ENCODE measurements at places on chromosomes 1 and 21.

DNA sequence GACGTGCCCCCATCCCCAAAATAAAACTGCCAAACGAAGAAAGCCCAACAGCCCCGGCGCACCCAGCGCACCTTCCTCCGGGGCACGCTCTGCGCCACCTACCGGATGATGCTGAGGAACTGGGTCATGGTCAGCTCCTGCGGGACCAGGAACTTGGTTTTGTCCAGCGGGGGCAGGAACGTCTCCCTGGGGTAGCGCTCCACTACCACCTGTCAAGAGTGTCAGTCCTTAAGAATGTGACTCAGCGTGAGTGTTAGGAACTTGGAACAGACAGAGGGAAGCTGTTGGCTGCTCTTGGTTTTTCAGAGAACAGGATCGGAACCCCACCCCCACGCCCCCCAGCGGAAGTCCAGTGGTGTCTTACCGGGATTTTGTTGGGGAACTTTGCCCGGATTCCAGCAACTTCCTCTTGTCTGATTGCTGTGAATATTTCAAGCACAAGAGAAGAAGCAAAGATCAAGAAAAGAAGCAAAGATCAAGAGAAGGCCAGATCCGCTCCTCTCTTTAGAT, 431 bp downstream of the MAP1LC3C start:
- DNase-seq, result peak; percentile 88

DNA sequence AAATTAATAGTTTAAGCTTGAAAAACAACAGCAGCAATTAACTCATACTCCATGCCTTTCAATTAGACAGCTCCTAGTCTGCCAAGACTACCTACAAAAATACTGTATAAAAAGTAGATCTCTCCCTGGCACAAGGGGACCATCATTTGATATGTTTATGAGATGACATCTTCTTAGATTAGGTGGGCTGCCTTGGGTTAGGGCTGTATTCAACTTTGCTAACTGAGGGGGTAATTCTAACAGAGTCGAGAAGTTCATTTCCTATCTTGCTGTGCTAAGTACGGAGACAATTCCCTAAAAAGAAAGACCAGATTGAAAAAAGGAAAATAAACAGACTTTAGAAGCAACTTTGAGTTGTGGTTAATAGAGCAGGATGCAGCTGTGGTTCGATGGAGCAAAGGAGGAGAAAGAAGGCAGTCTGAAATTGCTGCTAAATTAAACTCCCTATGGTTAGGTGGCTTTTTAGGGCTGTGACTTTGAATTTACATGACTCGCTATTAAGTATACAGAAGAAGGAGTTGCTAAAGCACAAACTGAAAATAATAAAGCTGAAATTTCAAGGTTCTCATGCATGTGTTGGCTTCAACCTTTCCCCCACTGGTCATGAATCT, 75.4 kb downstream of the CDC7 start:
- no peak for DNase-seq

DNA sequence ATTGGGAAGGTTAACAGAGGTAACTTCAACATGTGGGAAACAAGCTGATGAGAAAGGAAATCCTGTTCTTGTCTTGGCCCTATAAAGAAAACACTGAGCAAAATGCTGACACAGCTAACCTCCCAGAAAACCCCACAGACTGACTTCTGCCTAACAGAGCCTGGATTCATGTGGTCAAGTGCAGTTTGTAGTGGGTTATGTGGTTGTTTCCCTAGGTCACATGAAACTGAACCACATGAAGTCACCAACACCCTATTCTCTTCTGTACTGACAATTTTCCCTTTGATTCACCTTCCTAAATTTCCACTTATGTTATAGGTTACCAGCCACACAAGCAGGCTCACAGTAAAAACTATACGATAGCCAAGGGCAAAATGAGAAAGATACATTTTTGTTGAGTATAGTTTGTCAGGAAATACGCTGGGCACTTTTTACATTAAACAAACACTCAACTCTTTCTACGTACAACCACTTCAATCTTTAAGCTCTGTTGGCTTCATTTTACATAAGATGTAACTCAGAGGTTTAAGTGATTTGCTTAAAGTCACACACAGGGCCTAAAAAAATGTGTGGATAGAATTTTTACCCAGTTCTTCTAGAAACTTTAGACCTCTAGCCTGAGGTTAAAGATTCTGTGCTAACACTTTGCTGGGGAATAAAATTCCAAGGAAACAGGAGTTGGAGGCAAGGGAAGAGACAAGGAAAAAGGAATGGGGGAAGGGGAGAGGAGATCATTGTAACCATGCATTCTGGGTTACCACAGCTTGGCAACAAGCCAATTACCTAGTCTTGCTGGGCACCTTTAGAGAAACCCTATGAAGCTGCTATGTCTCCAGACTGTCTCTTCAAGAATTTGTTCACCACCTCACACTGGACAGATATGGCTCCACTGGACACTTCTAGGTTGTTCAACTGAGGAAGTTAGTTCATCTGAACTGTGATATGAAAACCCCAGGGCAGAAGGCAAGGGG, 601.6 kb upstream of the USP24 start:
- no peak for DNase-seq

DNA sequence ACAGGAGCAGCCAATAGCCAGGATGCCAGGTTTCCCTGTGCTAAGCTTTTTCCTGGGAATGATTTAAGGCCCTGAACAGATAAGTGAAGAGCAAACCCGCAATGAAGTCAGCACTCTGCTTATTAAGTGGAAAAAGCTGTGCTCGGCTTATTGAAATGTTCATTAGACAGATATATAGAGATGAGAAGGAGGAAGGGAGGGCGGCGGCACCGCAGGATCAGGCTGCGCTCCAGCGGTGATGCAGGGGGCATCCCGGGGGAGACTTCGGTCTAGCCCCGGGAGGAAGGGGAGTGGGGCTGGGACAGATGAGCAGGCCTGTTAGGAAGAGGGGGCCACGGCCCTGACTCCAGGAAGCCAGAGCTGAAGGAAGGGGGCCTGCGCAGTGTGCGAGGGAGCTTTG, 115.0 kb downstream of the TMEM53 start:
- no peak for DNase-seq

GRCh38 chr1:18908911-18909771, 6.8 kb upstream of the ALDH4A1 start:
- no peak for DNase-seq

DNA sequence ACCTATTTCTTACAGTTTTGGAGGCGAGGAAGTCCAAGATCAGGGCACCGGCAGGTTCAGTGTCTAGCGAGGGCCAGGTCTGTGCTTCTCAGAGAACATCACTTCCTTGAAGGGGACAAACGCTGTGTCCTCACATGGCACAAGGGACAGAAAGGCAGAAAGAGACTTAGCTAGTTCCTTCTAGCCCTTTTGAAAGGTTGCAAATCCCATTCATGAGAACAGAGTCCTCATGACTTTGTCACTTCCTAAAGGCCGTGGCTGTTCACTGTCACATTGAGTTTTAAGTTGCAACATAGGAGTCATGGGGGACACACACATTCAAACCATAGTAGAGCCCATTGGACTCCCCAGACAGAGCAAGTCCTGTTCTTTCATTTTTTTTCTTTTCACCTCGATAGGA, 27.4 kb downstream of the PER3 start:
- DNase-seq, result no peak

- DNase-seq, result no peak
Measured at GRCh38 chr1:98704474-98704873, 43.0 kb downstream of the SNX7 start.

DNA sequence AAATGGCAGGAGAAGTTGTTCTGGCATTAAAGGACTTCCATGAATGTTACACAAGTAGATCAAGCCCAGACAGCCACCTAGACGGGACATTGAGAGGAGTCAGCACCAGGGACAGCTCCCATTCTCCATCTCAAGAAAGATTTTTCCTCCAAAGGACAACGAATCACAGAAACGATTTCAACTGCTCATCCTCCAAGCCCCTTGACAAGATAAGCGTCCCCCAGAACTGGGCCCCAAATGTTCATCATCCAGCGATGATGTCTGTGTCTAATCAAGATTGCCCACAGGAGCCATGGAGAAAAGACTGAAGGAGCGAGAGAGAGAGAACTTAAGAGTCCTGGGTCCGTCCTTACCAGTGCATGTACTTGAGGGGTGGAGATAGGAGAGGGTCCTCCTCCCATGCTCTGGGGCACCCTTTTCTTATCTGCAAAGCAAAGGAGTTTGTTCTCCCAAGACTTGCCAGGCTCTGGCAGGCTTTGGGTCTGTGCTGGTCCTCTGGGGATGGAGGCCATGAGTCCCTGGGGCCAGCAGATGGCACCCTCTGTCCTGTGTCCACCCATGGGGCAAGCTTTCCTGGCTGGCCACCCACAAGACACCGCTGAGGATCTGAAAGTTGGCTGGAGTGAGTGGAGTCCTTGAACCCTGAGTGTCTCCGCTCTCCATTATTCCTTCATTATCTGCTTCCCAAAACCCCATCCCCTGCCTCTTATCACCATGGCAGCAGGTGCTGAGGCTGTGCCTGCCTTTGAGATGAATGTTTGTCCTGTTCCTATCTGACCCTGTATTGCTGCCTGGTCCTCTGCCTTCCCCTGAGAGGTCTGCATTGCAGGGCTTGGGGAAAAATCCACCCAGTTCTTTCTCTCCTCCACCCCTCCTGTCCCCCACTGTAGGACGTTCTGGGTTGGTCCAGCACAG, 164.6 kb downstream of the ACTL8 start:
- DNase-seq, result peak; percentile 55

- DNase-seq, result no peak
Measured at GRCh38 chr1:214648801-214649200, 45.8 kb downstream of the CENPF start.

GRCh38 chr1:162854245-162854882, 6.6 kb downstream of the CCDC190 start:
- peak; percentile 76 for DNase-seq

DNA sequence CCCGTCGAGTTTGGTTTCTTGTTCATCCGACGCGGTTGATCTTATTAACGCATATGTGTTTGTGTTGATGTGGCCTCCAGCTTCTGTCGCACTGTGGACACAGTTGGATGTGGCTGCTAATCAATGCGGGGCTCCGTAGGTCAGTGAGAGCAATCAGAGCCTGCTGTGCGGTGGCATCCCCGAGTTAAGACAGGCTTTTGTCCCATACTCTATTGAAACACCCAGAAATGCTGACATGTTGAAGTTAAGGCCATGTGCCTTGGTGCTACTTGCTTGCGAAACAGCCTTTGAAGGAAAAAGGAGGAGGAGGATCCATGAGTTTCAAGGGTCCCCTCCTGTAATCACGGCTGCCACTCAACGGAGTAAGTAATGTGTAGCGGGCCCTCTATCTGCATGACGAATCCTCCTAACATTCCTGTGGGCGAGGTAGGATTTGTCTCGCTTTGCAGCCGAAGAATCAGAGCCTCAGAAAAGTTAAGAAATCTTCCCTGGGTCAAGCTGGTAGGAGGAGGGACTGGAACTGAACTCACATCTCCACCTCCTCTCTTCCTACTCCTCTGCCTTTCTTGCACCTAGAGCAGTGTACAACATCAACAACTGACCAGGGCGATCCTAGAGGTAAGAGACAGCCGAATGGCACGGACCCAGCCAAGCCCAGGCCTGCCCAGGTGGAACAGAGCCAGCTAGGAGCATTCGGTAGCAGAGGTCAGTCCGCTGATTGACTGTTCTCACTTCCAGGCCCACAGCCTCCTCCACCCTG, 19.5 kb downstream of the PDE9A start:
- no peak for DNase-seq

DNA sequence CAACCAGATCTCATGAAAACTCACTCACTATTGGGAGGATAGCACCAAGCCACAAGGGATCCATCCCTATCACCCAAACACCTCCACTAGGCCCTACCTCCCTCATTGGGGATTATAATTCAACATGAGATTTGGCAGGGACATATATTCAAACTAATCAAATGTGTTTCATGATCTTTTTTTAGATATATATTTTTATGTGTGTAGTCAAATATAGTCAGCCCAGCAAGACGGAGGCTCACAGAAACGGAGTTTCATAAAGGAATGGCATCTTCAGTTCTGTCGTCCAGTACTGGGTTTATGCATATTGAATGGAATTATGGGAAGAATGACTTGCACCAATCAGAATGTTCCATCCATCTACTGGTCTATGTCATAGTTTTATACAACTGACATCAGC, 343.3 kb upstream of the KAZN start:
- DNase-seq, result no peak

GRCh38 chr1:218408942-218409341, 63.8 kb downstream of the TGFB2 start:
- no peak for DNase-seq

DNA sequence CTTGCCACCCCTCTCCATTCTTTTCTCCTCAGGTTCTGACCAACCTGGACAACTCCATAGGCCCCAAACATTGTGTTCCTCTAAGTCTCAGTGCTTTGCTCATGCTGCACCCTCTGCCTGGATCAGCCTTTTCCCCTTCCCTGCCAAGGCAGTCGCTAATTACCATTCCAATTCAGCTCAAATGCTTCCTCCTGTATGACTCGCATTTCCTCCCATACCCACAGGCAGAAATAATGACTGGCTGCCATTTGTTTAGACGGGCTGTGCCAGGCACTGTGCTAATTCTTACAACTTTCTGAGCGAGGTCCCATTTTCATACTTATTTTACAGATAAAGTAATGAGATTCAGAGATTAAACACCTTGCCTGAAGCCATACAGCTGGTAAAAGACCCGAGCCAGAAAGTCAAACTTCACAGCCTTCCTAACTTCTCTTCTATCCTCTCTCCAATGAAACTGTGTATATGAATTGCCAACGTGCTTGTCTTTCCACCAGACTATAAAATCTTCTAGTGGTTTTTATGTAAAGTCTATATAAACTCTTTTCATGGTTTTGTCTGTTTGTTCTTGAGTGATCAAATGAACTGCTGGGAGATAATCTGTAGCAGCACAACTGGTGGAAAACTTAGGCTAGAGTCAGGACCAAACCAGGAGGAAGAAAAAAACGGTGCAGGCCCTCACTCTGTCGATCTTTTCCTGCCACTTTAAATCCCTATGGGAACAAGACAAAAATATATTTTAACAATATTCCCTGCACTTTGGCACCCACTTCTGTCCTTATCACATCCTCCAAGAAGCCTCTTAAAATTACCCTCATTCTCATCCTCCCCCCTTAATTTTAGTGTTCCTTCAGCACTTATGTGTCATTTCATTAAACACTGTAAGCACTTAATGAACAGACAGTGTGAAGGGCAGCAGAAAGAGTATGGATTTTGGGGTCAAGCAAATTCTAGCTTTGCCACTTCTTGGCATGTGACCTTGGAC, 33.7 kb downstream of the RAB3B start:
- peak; percentile 67 for DNase-seq

- DNase-seq, result peak; percentile 17
Measured at GRCh38 chr1:155910621-155911121, 478 bp downstream of the RIT1 start.

- no peak for DNase-seq
Measured at GRCh38 chr21:31221043-31221442, 123.0 kb downstream of the TIAM1 start.

- no peak for DNase-seq
Measured at GRCh38 chr1:70738624-70739023, 309.0 kb downstream of the PTGER3 start.

Measured in AG08395 (cell line).